Muscle of back (tissue), 13 donors: ENCODE measurements at places on chromosomes 16 and 17. TPM values are rescaled to one million over a fixed set of nuclear protein-coding genes. Genes with fewer than 3 reads are reported as not detected.

Gene NTN1
- 14.4 TPM for polyA plus RNA-seq

DNA sequence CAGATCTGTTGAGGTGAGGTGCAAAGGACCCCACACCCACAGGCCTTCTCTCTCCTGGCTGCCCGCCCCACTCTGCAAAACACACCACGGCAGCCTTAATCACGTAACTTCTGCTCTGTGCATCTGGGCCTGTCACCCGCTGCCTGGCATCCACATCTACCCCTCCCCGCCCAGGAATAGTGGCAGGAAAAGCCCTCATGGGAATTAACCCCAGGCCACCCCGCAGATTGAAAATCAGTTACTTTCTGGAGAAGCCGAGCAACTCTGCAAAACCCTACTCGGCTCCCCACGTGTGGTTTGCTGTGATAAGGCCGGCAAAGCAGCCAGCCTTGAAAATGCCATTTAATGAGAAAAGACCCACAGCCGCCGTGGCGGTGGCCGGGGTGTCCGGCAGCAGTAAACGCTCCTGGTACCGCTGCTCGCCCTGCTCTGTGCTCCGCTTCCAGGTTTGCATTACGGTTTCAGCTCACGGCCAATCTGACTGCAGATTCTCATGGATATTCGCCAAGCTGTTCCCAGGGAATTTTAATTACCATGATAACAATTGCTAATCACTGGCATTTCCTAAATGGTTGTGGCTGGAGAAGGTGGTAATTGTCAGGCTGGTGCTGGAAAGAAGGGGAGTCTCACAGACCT lies 78.0 kb upstream of the DOC2B start:
- DNase-seq: no peak

Gene CPHXL2
- polyA plus RNA-seq: not detected

DNA sequence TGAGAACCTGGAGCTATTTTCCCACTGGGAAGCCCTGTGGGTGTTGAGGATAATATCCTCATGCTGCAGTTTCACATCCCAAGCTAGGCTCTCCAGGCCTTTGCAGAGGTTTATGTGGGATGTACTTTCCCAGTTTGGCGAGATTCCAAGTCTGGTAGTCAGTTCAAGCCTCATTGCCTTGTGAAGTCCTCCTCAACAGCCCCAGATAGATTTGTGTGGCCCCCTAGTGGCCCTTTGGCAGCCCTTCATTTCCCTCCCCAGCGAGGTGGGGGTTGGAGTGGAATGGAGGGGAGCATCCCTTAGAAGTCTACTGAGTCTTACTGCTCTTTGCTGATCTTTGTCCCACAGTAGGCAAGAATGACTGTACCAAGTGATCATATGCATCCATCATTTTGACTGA lies 137.9 kb downstream of the CDH11 start:
- DNase-seq: peak; percentile 79

Gene SDR42E2
- not detected for polyA plus RNA-seq

Gene SLC16A11
- 0.11 TPM for polyA plus RNA-seq

Gene HSD17B2
- polyA plus RNA-seq: 0.40 TPM

Gene CDYL2
- 2.6 TPM for polyA plus RNA-seq

DNA sequence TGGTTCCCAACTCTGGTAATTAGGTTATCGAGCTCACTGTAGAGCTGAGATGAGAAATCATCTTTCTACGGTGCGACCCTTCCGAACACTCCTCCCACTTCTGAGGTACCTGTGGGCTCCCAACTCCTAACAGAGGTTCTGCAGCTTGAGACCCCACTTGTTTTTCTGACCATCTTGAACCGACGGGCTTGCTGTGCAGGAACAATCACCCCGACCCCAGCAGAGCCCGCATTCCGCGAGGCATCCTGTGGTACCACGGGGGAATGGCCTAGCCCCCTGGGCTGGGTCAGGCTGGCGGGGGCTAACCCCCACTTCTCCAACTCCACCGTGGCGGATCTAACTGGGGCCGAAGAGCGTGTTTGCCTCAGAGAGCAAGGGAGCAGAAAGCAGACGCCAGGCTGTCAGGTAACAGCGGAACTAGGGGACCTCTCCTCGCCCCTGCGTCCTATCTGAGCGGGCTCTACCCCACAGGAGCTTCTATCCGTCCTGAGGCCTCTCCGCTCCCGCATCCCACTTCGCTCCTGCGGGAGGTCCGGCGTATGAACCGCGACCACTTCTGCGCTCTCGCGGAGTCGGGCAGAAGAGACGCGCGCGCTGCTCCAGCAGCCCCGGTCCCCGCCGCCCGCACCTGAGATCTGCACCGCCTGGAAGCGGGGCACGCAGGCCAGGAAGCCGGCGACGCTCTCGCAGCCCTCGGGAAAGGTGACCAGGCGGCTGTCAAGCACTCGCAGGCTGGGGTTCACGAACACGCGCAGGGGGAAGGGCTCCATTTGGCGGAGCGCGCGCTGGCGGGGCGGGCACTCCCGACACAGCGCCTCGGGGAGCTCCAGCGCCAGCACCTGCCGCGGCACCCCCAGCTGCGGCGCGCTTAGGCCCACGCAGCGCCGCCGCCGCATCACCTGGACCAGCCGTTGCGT lies 761 bp downstream of the PDF start:
- no peak for DNase-seq

Gene CASKIN1
- polyA plus RNA-seq: 0.94 TPM

Gene ABCC12
- 0.55 TPM for polyA plus RNA-seq

Gene OSGIN1
- polyA plus RNA-seq: 1.1 TPM

DNA sequence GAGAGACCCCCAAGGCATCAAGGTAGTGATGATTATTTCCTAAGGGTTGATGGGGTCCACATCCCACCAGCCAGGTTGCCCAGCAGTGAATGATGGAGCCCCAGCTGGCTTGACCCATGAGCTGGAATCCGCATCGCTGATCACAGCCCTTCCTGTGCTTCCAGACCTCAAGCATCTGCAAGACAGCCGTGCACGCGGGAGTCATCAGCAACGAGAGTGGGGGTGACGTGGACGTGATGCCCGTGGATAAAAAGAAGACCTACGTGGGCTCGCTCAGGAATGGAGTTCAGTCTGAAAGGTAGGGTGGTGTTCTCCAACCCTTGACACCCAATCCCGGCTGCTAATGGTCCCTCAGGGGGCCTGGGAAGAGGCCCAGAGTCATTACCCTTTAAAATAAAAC lies 69.3 kb downstream of the CRISPLD2 start:
- no peak for DNase-seq

- DNase-seq: no peak
Observed at GRCh38 chr17:15957608-15958307, 12.8 kb downstream of the ADORA2B start.

Gene EPOP
- polyA plus RNA-seq: 0.31 TPM

Gene STX1B
- polyA plus RNA-seq: 1.9 TPM

DNA sequence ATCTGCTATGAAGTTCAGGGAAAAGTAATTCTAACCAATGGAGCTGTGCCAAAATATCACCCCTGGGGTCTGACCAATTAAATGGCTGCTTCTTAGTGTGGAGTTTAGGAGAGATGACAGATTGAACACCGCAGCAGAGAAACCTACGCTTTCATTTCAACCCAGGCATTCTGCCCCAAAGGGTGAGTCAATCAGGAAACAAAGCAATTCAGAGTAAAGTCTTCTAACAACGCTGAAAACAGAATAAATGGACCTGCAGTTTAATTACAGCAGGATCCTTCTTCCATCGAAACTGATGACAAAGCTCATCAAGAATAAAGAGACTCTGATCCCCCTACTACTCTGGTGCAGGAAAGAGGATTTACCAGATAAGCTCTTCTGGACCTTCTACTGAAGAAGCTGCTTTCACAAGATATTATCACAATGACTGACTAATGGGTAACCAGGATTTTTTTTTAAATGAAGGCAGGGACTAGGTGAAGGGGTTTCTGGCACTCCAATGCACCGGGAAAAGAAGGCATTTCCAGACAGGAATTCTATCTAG lies 16.7 kb downstream of the RFFL start:
- DNase-seq: peak; percentile 19

DNA sequence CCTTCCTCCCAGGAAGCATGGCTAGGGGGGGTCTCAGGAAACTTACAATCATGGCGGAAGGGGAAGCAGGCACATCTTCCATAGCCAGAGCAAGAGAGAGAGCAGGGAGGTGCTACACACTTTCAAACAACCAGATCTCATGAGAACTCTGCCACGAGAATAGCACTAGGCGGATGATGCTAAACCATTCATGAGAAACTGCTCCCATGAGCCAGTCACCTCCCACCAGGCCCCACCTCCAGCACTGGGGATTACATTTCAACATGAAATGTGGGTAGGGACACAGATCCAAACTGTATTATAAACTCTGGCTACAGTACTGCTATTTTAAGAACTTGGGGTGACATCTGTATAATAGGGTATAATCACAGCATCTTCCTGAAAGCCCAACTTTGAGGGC lies 83.1 kb upstream of the CACNG5 start:
- DNase-seq: no peak

- DNase-seq: no peak
Observed at GRCh38 chr16:16036359-16036792, 87.0 kb downstream of the ABCC1 start.

DNA sequence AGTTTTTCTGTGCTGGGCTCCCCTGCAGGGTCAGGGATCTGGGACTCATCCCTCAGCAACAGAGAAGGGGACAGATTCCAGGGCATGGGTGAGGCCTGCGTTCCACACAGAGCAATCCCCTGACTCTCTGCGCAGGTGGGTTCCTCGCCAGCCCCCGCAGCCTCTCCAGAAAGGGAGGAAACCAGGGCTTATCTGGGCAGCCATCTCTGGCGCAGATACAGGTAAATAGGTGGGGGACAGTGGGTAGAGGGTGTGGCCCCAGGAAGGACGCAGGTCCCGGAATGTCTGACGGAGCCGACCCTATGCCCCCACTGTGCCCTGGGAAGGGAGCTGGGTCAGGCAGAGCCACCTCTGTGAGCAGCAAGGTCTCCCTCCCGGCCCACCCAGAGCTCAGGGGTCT lies 23.2 kb downstream of the PIEZO1 start:
- no peak for DNase-seq

DNA sequence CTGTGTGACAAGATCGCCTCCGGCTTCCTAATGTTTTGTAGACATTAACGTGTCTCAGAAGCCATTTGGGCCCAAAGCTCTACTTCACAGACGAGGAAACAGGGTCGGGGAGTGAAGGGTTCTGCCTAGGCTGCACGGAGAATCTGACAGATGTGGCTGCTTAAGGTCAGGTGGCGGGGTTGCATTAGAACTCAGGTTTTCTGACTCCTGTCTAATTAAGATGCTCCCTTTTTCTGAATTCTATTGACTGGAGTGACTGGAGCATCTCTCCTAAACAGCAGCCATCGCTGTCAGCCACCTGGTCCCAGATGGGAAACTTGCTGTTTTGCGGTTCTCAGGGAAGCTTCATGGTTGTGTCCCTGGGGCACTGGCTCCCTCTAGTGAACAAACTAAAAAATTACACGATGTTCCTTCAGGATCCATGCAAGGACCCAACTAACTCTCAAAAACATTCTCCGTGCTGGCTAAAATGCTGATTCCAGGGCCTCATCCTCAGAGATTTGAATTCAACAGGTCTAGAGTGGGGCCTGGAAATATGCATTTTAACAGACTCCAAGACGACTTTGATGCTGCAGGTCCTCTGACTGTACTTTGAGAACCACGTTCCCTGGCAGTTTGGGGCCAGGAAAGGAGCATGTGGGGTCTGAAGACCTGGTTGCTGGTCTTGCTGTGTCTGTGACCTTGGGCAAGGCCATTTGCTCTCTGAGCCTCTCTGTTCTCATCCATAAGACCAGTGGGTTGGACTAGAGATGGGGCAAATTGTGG lies 117.4 kb downstream of the IRF8 start:
- peak; percentile 74 for DNase-seq

GRCh38 chr17:7130621-7131422 lies 16.2 kb upstream of the ASGR2 start:
- no peak for DNase-seq

Gene GRAPL
- 1.6 TPM for polyA plus RNA-seq

DNA sequence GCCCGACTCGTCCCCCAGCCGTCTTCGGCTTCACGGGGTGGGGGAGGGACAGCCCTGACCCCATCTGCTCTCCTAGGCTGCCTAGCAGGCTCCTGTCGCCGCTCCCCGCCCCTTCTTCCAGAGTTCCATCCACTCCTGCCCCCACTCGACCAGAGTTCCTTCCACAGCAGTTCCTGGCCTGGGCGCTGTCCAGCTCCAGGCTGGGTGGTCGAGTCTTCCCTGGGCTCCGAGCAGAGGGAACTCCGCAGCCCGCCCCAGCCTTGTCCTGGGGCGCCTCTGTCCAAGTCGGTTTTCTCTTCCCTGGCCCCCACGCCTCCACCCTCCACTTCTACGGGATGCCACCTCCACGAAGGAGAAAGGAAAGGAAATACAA lies 1.4 kb downstream of the PYY start:
- DNase-seq: peak; percentile 57

GRCh38 chr16:6104428-6104827 lies 1006.8 kb upstream of the EEF2KMT start:
- no peak for DNase-seq

DNA sequence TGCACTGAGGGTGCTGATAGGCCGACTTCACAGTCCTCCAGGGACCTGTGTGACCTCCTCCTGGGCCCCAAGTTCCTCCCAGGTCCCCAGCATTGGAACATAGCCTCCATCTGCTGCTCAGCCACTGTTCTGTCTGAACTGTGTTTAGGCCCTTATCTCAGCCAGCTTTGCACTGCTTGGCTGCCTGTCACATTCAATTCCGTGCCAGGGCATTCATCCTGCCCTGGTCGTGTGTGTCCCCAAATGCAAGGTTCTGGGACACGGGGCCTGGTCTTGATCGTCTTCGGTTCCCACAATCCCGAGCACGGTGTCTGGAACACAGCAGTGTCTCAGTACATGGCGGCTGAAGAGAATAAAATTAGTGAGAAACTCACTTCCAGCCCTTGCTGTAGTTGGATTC lies 69.9 kb upstream of the NFAT5 start:
- no peak for DNase-seq

DNA sequence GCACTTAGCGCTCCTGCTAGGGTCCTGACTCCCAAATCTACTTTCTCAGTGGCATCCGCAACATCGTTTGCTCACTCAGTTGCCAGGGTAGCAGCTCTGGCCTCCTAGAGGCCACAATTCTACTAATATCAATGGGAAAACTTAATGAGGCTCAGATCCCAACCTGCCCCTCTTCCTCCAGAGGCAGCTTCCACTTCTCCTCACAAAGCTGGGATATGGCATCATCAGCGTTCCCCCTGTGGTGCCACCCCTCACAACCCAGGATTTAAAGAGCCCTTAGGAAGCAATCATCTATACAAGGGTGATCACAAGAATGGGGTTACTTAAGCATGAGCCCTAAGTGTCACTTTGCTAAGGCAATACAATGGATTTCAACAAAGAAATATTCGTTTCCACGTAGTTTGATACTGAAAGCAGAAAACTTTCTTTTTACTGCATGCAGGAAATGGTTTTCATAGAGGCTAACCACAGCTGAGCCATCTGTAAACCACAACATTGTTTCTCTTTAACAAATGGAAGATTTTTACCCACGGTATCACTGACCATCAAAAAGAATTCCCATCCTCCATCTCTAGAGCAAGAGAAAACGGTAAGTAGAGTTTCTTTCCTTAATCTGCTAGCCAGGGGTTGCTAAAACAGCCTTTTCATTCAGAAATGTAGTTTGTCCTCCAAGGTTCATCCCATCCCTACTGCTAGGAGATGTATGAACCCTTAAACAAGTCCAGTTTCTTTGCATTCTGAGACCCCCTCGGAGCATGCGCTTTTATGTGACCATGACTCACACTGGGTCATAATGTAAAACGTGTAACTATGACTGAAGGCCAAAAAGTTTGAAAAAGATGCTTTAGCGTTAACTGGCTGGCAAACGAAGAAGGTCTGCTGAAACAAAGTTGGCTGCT lies 68.3 kb upstream of the BCAR1 start:
- DNase-seq: no peak
